ENCODE measurements at places on chromosomes 12 and 14.

- H3K27me3 ChIP-seq: no peaks in the 10 kb centered on the region
- no peaks in the 10 kb centered on the region for H3K36me3 ChIP-seq
- H3K4me3 ChIP-seq: no peak overlapping the region
- no peaks in the 10 kb centered on the region for H3K4me1 ChIP-seq
- no peak overlapping the region for H3K27ac ChIP-seq
- DNase-seq: no peak
Measured at GRCh38 chr12:104974626-104975290, 11.4 kb upstream of the NOPCHAP1 start.

- no peak overlapping the region for H3K4me3 ChIP-seq
- no peaks in the 10 kb centered on the region for H3K4me1 ChIP-seq
- DNase-seq: no peak
- no peaks in the 10 kb centered on the region for H3K36me3 ChIP-seq
- no peak overlapping the region for H3K27ac ChIP-seq
Measured at GRCh38 chr12:49868952-49869815, 26.3 kb upstream of the BCDIN3D start.

DNA sequence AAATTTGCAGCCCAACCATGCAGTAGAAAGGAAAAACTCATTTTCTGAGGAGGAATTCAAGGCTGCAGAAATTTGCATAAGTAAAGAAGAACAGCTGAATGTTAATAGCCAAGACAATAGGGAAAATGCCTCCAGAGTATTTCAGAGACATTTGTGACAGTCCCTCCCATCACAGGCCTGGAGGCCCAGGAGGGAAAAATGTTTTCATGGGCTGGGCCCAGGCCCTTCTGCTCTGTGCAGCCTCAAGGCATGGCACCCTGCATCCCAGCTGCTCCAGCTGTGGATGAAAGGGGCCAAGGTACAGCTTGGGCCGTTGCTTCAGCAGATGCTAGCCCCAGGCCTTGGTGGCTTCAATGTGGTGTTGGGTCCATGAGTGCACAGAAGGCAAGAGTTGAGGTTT is 62.3 kb downstream of the ATXN7L3B start:
- H3K4me1 ChIP-seq: no peaks in the 10 kb centered on the region
- no peaks in the 10 kb centered on the region for H3K27me3 ChIP-seq
- H3K36me3 ChIP-seq: no peaks in the 10 kb centered on the region
- H3K4me3 ChIP-seq: no peak overlapping the region

- H3K4me3 ChIP-seq: no peak overlapping the region
- H3K27me3 ChIP-seq: no peaks in the 10 kb centered on the region
Measured at GRCh38 chr12:111558107-111558376, 41.1 kb downstream of the ATXN2 start.

DNA sequence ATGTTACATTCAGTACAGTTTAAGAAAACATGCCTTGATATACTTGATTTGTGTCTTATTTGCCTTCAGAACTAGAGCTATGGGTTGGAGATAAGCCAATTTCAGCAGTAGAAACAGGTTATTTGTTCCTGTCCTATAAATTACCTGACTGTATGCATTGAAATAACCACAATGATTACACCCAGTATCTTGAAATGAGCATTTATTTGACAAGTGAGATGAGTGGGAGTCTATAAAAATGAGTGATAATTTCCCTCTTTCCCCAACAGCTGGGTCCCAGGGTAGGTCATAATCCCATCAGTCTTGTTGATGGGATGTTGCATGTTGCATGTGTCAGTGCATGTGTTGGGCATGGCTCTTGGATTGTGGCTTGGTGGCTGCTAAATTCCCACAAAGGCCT is 3.7 kb downstream of the TAS2R42 start:
- no peak overlapping the region for H3K4me3 ChIP-seq
- no peaks in the 10 kb centered on the region for H3K27me3 ChIP-seq
- no peak overlapping the region for H3K27ac ChIP-seq
- H3K4me1 ChIP-seq: no peaks in the 10 kb centered on the region
- H3K36me3 ChIP-seq: no peaks in the 10 kb centered on the region
